Tongue (tissue), 3 donors: ENCODE measurements at places on chromosomes 2 and 18.
A peak's percentile ranks its signal among the peaks of the same experiment; 100 is the strongest.

GRCh38 chr2:17298453-17298852 is 219.8 kb downstream of the RAD51AP2 start:
- no peak for DNase-seq

DNA sequence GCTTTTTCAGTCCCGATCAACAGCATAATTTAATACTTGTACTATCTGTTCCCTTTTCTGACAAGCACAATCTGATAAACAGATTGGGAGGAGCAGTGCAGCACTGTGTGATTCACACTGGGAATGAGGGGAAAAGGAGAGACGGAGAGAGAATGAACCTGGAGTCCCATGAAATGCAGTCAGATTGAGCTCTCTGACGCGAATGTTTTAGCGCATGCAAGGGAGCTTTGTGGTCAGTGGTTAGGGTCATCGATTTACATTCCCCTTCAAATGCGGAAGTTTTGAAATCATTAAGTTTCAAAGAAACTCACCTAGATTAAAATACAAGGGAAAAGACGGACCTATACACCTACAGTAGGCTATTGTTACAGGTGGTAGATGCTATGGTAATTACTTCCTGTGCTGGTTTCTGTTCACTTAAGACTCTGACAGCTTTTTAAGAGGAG is 99.6 kb downstream of the KCTD1 start:
- no peak for DNase-seq

DNA sequence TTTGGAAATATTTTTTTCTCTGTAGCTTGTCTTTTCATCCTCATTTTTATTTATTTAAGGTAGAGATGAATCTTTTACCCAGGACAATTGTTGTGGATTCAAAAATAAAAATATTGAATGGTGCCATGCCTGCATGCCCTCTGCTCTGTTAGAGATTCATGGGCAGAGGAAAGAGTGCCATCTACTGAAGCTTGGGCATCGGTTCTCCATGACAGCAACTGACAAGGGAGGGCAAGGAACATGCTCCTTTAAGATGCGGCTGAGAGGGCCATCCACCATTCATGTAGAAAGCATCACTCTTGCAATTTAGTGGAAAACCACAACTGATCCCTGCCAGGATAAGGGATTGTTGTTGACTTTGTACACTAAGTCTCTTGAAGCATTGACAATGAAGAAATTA is 79.9 kb downstream of the PARD3B start:
- no peak for DNase-seq

- no peak for DNase-seq
Observed at GRCh38 chr2:238382381-238382781, 44.3 kb upstream of the ASB1 start.

DNA sequence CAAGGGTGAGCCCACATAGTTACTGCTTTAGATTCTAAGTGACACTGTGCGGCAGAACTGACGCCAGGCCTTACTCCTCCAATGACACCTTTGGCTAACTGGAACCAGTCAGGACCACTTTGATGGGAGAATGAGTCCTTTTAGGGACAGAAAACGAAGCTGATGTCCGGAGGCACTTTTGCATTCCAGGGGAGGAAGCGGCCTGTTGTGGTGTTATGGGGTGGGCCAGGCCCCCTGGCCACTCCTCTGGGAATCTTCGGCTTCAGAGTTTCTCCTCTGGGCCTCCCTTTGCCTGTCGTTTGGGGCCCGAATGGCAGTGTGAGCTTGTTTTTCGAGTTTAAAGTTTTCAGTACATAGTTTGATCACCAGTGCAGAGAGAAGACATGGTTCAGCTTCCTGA is 65.9 kb downstream of the MBP start:
- no peak for DNase-seq

DNA sequence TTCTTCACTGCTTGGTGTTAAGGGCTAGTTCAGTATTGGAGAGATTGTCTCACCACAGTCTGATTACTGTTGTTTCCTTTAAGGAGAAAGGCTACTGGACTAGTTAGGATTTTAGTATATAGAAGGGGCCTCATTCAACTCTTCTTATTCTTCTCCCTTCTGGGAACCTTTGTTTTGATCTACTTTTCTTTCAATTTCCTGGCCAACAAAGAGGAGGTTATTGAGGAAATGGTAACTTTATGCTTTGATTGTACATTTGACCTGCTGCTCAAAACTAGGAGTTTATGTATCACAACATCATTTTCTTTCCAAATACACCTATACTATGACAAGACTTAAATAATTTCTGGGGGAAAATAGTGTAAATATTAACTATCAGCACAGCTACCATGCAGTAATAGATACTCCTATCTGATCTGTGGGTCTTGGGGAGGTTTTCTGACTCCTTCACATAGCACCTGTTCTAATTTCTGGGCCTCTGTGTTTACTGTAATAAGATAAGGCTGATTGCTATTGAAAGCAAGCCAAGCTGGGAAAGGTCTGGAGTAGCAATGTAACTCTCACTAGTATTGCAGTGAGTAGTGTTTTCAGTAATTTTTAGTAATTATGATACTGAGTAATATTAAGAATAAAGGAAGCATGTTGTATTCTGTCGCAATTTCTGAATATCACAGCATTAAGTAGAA is 395.3 kb downstream of the NUP35 start:
- peak; percentile 12 for DNase-seq

GRCh38 chr18:56407646-56408180 is 230.7 kb downstream of the TXNL1 start:
- DNase-seq: no peak

DNA sequence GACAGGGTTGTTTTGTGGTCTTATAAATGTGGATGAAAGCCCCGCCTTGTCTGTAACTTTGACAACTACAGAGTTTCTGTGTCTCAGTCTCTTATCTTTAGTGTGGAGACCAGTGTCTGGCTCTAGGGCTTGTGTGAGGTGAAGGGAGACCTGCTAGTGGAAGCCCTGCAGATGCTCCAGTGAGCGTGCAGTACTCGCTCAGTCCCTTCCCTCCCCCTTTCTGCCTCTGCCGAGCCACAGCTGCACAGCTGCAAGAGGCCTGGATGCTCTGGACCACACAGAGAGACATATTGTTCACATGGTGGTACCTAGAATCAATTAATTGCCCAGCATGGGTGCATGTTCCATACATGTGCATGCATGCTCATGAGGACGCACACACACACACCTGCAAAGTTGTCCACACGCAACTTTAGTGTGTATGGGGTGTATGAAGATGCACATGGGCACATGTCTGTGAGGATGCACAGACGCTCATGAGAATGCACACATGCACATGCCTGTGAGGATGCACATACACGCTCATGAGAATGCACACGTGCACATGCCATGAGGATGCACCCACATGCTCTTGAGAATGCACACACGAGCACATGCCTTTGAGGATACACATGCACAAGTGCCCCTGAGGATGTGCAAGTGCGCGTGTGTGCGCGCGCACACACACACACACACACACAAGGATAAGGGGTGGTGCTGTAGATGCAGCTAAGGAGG is 282.1 kb upstream of the HS6ST1 start:
- peak; percentile 33 for DNase-seq

- no peak for DNase-seq
Observed at GRCh38 chr2:191538334-191538903, 139.5 kb upstream of the NABP1 start.

DNA sequence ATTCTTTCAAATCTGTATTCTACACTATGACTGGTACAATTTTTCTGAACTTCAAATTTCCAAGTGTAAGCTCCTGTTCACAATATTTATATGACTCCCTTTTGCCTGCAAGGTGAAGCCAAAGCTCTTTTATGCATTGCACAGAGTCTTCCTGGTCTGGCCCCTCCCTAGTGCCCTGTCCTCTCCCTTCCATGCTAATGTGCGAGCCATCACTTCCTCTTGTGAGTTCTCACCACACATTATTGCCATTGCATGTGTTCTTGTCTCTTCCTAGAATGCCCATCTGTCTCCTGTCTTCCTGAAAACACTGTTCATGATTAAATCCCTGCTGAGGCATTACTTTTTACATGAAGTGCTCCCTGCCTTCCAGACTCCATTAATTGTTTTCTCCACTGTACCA is 169.9 kb downstream of the MC4R start:
- no peak for DNase-seq

GRCh38 chr2:176111846-176112374 is 4.7 kb upstream of the HOXD10 start:
- no peak for DNase-seq
